Activated CD8-positive, alpha-beta memory T cell treated with anti-CD3 and anti-CD28 coated beads for 24 hours (primary cell): ENCODE measurements at places on chromosomes 5 and 9.

- DNase-seq = no peak
These were observed 10.9 kb upstream of the SHROOM1 start for GRCh38 chr5:132841305-132841704.

DNA sequence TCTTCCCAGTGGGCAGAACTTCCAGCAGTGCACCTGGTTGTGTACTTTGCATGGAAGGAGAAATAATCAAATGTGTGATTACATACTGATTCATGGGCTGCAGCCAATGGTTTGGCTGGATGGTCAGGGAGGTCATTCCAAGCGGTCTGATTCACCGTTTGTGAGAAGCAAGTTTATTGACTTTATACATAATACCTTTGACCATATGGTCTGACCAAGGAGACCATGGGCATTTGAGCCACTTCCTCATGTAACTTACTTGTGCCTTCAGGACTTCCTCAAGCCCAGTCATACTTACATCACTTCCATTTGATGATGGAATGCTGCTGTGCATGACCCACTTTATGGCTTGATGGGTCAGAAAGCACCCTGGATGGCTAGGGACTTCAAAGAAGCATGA is 41.1 kb downstream of the DAP start:
- no peak for DNase-seq

DNA sequence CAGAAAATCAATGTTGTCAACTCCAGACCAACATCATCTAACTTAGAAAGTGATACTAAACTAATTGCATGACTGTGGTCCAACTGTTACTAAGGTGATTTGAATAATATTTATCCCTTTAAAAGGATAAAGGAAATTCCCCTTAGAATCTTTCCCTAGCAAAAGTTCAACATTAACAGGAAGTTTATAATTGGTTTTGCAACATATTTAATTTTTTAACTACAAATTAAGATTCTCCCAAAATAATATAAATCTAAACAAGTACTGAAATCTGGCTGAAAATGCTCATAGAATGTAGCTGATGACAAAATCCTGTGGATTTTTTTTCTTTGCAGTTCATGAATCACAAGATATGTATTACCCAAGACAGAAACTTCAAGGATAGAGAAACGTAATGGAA is 151.4 kb downstream of the LPAR1 start:
- DNase-seq = no peak

DNA sequence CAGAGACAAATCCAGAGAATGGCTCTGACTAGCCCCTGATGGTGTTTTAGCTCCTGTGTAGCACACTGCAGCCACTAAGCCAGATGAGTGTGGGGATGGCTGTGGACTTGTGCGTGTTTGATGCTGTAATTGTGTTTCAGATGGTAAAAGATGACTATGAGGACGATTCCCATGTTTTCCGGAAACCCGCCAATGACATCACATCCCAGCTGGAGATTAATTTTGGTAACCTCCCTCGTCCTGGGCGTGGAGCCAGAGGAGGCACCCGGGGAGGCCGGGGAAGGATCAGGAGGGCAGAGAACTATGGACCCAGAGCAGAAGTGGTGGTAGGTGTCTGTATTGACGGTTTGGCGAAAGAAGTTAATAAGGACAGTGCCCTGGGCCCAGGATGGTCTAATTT is 38.0 kb downstream of the HABP4 start:
- DNase-seq = no peak

- DNase-seq = no peak
These were observed 7.8 kb downstream of the RAPGEF1 start for GRCh38 chr9:131732061-131732526.

DNA sequence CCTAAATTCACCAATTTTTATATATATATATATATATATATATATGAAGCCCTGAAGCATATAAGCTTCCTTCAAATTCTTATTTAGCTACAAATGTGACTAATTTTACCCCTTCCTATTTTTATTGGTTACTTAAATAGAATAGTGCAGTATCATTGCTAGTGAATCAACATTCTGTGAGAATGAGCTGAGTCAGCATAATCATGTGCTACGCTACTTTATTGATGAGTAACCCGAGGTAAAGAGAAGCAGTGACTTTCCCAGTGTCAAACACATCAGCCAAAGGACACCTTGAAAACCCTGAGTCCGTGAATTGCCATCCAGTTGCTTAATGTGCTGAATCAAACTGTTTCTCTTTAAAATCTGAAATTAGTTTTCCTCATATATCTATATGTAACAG is 546.2 kb downstream of the DMRTA1 start:
- DNase-seq = no peak

DNA sequence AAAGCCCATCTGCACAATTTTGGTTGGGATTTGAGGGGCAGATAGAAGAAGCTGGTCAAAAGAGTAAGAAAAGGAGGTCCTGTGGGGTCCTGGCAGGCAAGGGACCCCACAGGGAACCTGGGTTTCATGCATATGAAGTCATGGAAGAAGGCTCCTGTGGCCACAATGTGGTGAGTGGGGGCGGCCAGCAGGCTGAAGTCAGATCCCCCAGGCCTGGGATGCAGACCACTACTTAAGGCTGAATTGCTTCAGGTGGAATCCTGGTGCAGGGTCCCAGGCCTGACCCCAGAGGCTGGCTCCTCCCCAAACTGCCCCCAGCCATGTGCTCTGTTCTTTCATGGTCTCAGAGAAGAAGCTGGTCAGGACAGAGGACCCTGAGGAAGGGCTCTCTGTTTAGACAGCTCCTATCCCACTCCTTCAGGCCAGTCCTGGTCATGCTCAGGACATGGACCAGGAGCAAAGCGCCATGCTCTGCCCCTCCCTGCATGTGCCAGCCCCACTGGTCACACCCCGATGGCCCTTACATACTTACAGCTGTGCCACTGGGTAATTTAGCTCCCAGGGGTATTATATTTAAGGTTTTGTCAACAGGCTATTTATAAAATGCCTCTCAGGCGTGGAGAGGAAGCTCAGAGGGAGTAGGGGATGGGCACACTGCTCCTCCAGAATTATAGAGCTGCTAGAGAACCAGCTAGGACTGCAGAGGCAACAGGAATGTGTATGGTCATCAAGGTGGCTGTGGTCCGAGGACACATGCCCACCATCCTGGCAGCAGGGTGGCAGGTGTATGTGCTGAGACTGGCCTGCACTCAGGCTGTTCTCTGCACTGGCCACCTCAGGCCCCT is 33.4 kb downstream of the C5orf15 start:
- no peak for DNase-seq

DNA sequence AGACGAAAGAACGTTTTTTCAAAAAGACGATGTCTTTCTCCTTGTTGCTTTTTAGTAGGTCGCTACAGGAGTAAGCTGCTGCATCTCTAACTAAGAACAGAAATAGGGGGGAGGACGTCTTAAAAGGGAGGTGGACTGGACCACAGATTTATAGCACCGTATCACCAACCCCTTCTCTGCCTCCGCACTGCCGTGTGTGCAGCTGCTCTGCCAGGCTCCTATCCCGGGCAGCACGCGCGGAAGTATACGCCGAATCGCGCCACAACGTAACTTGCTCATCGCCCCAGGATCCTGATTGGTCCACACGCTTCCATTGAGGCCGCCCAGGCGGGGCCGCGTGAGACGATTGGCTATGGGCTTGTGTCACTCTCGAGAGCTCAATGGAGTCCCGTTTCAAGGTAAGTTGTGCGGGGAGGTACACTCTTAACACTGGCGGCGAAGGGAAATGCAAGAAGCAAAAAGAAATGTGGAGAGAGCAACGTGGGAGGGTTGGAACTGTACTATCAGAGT is at the start of gene ELAVL2:
Gene ELAVL2, minus strand, starts transcription at position 121 of the 510 bp plus-strand sequence. CDS start 64,006 bp downstream, outside the sequence.
- peak; percentile 66 for DNase-seq
